ENCODE measurements at places on chromosomes 12 and 14.

- DNase-seq: no peak
Measured at GRCh38 chr12:44774815-44775411, 101.2 kb downstream of the NELL2 start.

- DNase-seq: no peak
Measured at GRCh38 chr14:85342858-85343607, 186.9 kb upstream of the FLRT2 start.

DNA sequence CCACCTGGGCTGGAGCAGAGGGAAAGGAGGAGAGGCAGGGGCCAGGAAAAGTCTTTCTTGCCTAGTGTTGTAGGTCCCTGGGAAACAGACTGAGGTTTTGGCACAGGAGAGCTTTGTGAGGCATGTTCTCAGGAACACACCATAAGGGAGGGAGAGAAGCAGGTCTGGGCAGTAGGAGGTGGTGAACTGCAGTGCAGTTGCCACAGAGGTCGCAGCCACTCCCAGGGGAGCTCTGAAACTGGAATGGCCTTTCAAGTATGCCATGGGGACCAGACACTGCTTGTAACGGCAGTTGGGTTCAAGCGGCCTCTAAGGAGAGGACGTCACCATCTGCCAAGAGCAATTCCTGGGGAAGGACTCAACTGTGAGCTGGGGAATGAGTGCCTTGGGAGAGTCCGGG is 35.4 kb upstream of the NKX2-8 start:
- no peak for DNase-seq

- DNase-seq: no peak
Measured at GRCh38 chr12:27969624-27970400, 2.7 kb downstream of the PTHLH start.

- no peak for DNase-seq
Measured at GRCh38 chr12:99370421-99371138, 277.0 kb upstream of the GARIN6 start.

- peak; percentile 31 for DNase-seq
Measured at GRCh38 chr14:93234798-93235197, 27.7 kb downstream of the UBR7 start.

DNA sequence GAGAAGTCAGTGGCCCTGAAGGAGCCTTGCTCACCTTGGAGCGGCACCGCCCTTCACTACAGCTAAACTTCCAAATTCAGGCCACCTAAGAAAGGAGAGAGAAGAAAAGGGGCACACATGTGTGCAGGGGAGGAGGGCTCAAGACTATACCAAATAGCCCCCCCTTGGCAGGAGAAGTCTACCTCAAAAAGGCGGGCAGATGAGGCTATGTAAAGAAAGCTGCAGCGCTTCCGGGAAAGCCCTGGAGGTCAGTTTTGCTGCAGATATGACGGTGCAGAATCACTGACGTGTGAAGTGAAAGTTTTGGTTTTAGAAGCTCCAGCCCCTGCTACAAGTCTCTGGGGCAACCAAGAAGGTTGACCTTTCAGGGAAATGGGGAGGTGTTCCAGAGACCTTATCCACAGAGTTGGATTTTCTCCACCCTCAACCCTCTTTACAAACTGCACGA is 48.2 kb upstream of the PNMA1 start:
- DNase-seq: no peak

DNA sequence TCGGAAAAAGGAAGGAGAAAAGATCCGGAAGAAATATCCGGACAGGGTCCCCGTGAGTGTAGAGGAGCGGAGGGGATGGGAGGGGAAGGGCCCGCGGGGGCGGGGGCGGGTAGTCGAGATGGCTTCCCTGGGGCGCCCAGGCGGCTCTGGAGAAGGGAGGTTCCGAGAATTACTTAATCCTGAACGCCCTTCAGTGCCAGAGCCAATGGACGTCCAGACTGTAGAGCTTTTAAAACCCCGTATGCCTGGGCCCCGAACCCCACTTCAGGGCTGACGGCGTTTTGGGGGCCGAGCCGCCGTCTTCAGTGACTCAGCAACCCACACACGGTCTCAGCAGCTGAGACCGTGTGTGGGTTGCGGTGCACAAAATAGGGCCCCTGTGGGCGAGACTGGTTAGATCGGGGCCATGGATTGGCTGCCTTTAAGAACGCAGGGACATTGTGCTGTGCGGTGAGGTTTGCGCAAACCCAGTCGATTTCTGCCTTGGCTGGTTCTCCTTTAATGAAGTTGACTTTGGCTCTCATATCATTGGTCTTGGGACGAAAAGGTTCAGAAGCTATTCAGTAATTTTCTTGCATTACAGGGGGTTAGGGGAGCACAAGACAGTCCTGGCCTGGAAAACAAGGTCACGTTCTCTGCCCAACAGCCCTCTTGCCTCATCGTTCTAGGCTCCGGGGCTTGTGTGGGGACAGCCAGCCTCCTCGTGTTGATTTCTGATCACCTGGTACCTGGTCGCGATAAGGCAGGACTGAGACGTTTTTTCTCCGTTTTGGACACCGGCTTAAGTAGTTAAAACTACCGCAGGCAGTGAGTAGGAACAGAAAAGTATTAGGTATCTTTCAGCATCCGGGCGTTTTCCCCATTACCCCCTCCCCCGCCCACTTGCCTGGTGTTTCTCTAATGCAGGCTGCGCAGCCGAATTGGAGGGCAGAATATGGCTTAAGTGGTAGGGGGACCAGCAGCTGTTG is 775 bp downstream of the GABARAPL1 start:
- peak; percentile 65 for DNase-seq

DNA sequence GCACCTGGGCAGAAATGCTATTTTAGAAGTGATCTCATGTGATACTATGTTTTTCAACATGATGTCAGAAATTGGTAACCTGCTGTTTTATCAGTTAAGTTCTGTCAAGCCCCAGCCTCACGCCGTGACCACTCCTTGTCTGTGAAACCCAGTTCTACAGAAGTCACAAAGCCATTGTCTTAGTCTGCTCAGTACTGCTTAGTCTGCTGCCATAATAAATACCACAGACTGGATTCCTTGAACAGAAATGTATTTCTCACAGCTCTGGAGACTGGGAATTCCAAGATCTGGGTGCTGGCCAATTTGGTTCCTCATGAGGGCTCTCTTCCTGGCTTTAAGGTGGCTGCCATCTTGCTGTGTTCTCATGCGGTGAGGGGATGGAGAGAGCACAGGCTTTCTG is 176.9 kb downstream of the PRKCH start:
- DNase-seq: no peak

DNA sequence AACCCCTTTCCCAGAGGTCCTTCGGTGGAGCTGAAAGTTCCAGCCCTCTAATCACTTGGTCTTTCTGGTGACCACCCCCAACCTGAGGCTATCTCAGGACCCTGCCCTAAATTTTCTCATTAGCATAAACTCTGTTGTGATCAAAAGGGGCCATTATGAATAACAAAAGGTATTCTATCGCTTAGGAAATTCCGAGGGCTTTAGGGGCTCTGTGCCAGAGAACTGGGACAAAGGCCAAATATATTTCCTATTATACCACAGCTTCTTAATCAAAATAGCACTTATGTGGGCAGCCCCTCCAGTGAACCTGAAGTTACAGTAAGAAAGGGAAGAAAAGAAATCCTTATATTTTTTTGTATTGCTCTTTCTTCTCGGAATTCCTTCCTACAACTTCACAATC is 125.3 kb upstream of the NPAS3 start:
- no peak for DNase-seq

DNA sequence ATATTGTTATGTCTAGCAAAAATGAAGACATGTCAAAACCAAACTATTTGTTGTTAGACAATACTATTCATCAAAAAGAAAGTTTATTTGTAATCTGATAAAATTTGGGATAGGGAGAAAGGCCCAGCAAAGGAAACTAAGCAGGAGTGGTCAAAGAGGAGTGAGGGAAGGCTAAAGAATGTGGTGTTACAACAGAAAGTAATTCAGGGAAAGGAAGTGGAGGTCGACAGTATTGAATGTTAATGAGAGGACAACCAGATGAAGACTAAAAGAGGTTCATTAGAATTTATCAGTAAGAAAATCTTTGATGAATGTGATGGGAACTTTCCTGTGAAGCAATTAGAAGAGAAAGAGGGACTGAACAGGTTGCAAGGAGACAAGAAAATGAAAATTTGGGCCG is 33.9 kb downstream of the PLCZ1 start:
- DNase-seq: no peak

- no peak for DNase-seq
Measured at GRCh38 chr12:23253191-23253590, 628.2 kb downstream of the ETNK1 start.

DNA sequence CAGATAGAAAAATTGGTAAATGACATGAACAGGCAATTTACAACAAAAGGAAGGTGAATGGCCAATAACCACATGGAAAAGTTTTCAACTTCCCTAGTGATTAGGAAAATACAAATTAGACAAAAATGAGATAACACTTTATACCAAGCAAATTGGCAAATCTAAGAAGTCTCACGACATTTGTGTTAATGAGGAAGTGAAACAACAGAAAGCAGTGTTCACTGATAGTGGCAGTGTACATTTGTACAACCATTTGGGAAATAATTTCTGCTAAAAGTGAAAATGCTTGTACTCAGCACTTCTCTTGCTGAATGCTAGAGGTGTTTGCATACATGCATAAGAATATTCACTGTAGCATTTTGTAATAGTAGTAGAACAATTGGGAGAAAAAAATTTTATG is 126.6 kb downstream of the LLPH start:
- no peak for DNase-seq

DNA sequence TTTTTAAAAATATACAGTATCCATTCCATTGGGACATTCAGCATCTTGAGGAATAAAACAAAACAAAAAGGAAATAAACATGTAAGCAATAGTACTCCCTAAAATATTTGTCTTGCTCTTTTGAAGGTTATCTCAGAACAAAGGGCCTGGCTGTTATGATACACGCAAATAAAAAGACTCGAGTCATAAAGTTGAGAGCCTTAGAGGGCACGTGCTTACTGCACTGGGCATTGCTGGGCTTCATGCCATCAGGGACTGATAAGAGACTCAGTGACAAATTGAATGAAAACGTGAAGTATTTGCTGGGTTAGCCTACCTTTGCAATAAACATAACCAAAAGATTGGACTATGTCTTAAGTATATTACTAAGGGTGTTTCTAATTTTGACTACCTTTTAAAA is 118.9 kb downstream of the SLC35F4 start:
- no peak for DNase-seq

DNA sequence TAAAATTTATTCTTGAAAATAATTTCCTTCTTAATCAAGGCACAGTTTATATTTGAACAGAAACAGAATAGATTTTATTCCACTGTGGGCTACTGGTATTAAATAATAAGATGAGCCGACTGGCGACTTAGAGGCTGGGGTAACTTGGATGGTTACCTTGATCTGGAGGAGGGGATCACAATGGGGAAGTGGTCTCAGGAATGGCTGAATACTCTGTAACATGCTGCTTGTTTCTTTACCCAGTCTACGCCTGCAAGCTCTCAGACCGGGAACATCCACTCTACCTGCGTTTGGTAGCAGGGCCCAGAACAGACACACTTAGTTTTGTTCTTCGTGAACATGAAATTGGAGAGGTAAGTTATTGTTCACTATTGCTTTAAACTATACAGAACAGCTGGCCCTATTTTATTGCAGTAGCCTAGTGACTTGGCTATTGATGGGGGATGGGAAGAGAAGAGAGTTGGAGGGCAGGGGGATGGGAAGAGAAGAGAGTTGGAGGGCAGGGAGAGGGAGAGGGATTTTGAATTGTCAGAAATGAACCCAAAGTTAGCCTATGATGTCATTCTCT is 67.9 kb downstream of the GNS start:
- DNase-seq: no peak

- no peak for DNase-seq
Measured at GRCh38 chr12:118377884-118378470, 1.6 kb downstream of the SUDS3 start.

GRCh38 chr12:50686406-50686805 is 77.5 kb upstream of the ATF1 start:
- no peak for DNase-seq

DNA sequence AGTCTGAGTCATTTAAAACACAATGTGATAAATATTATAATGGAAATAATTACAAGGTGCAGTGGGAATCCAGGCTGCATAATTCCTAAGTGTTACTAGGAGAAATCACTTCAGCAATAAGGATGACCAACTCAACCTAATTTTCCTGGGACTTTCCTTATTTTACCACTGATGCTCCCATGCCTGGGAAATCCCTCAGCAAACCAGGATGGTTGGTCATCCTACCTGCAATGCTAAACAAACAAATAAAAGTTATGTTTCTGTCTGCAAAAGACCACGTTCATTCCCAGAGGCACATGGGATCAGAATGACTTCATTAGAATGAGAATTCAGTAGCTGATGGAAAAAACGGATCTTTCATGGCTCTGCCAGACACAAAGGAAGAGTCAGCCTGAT is 130.8 kb upstream of the RAP1B start:
- DNase-seq: no peak

DNA sequence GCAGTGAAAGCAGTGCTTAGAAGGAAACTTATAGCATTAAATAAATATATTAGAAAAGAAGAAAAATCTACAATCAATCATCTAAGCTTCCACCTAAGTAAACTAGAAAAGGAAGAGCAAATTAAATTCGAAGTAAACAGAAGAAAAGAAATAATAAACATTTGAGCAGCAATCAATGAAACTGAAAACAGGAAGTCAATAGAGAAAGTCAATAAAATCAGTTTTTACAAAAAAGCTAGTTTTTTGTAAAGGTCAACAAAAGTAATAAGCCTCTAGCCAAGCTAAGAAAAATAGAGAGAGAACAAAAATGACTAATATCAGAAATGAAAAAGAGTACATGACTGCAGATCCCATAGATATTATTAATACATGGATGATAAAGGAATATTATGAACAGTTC is 34.2 kb upstream of the KTN1 start:
- DNase-seq: no peak

- no peak for DNase-seq
Measured at GRCh38 chr12:89070603-89071002, 281.7 kb downstream of the DUSP6 start.

DNA sequence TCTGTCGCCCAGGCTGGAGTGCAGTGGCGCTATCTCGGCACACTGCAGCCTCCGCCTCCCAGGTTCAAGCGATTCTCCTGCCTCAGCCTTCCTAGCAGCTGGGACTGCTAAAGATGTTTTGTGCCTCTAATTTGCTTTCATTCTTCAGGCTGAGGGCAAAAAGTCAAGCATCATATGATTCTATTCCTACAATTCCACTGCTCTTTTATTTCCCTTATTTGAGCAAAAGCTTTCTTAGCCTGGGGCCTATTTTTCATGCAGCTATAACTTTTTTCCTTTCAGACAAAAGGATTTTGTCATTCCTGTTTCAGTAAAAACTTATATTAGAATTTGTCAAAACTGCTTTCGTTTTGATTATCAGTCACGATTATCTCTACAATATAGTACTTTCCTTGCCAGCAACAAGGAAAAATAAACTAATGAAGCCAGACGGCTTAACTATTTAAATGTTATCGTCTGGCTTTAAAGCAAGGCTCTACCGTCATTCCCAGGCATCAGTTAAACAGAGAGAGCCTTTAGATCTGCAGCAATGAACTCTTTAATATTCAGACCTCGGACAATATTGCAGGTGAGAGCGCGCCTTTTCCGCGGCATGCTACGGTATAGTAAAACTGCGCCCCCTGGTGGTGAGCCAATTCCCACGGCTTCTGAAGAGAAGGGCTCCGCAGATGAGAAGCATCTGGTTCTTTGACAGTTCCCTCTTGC is 1.4 kb upstream of the SLC2A13 start:
- peak; percentile 3 for DNase-seq

- no peak for DNase-seq
Measured at GRCh38 chr14:42918615-42919014, 1311.9 kb downstream of the LRFN5 start.

Measured in AG04449 (cell line).